ENCODE measurements at places on chromosomes 5 and 9.

DNA sequence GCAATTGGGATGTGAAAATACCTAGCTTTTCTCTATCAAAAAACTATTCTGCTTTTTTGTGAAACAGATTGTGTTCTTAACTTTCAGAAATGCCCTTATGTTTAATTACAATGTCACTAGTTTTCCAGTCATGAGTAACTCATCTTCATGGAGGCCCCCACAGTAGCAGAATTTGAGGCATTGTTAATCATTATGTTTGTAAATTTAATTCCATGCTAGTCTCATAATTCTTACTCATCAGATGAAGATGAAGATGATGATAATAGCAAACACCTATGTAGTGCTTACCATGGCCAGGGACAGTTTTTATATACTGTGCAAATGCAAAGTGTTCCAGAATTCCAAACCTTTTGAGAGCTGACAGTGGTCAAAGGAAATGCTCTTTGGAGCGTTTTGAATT lies 27.7 kb upstream of the F2R start:
- DNase-seq = no peak

DNA sequence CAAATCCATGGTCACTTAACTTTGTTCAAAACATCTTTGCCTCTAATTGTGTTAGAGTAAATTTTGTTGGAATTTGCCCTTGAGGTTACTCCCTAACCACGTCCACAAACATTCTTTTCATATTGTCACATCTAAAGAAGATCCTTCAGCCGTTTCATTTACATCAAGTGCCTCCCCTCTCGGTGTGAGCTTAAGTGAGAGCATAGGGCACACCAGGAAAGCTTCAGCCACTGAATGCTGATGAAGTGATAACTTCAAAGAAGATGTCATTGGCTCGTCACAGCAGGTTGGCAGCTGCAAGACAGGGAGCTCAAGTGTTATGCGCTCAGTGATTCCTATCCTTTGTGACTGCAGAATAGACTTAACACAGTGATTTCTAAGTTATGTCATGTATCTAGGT lies 49.6 kb upstream of the ADAMTS19 start:
- DNase-seq = no peak

GRCh38 chr5:142860270-142860669 lies 90.1 kb downstream of the ARHGAP26 start:
- no peak for DNase-seq

DNA sequence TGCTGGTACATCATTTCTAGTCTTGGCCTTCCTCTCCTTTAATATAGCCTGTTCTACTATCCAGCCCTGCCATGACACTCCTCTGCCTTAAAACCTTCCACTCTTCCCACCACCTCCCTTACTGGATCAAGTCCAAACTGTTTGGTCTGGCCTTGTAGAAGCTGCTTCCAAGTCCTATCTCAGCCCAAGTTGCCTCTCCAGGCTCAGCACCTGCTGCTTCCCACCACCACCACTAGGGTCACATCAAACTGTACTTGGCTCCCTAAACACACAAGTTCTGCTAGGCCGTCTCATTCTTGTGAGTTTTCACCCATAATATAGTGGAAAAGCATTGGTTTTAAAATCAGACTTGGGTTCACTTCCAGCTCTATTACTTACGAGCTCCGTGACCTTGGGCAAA lies 1.4 kb downstream of the NDUFA8 start:
- DNase-seq = peak; percentile 40

DNA sequence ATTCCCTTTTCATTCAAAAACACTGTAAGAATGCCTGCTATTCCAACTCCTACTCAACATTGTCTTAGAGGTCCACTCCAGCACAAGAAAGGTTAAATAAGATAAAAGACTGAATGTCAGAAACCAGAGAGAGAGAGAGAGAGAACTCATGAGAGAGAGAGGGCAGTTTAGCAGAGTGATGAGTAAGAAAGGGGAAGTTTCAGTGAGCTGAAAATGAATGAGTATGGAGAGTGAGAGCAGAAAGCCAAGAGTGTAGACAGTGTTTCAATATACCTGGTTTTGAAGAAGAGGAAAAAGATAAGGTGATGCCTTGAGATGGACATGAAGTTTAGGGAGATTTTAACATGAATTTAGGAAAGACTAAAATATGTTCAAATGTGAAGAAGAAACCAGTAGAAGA lies 528.0 kb upstream of the SEMA6A start:
- DNase-seq = no peak

DNA sequence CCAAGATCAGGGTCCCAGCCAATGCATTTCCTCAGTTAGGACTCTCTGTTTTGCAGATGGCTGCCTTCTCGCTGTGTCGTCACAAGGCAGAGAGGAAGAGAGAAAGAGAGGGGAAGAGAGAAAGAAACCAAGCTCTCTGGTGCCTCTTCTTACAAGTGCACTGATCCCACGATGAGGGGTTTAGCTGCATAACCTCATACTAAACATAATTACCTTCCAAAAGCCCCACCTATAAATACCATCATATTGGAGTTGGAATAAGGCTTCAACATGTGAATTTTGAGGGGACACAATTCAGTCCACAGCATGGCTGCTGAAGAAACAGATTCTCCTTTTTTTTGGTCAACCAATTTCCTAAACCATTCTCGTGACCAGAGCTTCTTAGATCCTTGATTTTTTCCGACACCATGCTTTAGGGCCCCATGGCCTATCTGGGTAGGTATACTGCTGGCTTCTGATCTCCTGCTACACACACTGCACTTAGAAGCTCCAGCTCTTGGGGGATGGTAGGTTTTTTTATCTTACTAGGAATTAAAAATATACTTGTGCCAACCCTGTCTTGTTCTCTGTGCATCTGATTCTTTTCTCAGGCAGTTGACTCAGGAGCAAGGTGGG lies 5.1 kb downstream of the CAMK4 start:
- no peak for DNase-seq

DNA sequence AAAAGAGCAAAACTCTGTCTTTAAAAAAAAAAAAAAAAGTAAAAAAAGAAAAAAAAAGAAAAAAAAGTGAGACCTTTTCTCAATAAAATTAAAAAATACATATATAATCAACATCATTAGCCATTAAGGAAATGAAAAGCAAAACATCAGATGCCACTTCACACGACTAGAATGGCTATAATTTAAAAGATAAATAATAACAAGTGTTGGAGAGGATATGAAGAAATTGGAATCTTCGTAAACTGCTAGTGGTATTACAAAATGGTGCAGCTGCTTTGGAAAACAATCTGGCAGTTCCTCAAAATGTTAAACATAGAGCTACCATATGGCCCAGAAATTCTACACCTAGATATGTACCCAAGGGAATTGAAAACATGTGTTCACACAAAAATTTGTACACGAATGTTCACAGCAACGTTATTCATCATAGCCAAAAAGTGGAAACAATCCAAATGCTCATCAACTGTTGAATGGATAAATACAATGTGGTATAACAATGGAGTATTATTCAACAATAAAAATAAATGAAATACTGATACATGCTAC lies 45.3 kb upstream of the SIL1 start:
- DNase-seq = no peak

GRCh38 chr5:17403695-17404490 lies 94.1 kb upstream of the TAF11L2 start:
- no peak for DNase-seq

DNA sequence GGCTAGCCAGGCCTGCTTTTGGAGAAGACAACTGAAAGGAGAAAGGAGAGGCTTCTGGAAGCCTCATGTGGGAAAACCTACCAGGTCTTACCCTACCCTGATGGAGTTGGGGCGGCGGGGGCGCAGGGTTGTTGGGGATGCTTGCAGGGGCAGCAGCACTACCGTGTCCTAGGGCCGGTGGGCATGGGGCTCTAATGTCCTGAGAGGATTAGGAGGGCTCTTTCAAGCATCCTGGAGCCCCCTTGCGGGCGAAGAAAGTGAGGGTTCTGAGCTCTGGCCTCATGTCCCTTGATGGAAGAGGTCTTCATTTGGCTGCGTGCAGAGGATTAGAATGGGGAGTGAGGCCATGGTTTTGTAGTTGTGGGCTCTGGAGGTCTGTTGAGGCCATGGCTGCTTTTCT lies 86.9 kb upstream of the PITX1 start:
- no peak for DNase-seq

- DNase-seq = no peak
Observed at GRCh38 chr5:34556509-34556782, 99.7 kb upstream of the RAI14 start.

DNA sequence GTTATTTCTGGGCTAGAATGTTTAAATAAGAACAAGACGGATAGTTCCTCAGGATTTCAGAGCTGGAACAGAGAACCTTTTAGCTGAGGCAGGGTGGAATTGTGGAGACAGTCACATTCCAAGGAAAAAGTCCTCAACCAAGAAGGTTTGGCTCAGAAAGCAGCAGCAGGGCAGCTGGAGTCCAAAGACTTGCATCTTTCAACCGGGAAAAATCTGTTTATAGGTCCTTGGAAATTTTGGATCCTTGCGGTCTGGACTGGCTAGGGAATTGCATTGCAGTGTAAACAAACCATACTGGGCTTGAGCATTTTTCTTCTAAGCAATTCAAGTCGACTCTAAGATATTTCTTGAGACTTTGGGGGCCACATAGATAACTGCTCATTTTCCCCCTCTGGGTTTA lies 40.8 kb upstream of the HMHB1 start:
- no peak for DNase-seq

DNA sequence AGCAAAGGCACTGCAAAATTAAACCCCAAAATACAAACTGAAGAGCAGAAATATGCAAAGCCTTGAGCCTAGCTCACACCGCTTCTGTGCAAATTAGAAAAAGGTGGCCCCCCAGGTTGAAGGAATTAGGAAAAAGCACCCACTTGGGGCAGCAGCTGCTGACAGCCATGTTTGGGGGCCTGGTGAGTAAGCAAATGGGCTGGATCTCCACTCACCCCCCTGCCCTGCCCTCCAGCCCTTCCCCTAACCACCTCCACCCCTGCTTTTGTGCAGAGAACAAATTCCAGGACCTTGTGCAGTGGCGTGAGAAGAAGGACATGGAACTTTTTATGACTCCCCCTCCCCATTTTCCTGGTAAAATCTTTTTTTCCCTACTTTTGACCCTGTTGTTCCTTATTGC lies 92.0 kb upstream of the DNAH5 start:
- no peak for DNase-seq

- no peak for DNase-seq
Observed at GRCh38 chr9:122261469-122261881, 3.2 kb downstream of the RBM18 start.

GRCh38 chr5:14441641-14442040 lies 140.0 kb upstream of the OTULINL start:
- DNase-seq = no peak

GRCh38 chr5:140764177-140764973 lies 21.6 kb upstream of the PCDHA1 start:
- no peak for DNase-seq

GRCh38 chr5:143837306-143837848 lies 25.4 kb downstream of the HMHB1 start:
- DNase-seq = no peak

Data from CD4-positive, alpha-beta T cell treated with Interleukin-21 for 1 hour (primary cell).